Mesenteric fat pad (tissue), 1 donor: ENCODE measurements at places on chromosomes 7 and 10.

DNA sequence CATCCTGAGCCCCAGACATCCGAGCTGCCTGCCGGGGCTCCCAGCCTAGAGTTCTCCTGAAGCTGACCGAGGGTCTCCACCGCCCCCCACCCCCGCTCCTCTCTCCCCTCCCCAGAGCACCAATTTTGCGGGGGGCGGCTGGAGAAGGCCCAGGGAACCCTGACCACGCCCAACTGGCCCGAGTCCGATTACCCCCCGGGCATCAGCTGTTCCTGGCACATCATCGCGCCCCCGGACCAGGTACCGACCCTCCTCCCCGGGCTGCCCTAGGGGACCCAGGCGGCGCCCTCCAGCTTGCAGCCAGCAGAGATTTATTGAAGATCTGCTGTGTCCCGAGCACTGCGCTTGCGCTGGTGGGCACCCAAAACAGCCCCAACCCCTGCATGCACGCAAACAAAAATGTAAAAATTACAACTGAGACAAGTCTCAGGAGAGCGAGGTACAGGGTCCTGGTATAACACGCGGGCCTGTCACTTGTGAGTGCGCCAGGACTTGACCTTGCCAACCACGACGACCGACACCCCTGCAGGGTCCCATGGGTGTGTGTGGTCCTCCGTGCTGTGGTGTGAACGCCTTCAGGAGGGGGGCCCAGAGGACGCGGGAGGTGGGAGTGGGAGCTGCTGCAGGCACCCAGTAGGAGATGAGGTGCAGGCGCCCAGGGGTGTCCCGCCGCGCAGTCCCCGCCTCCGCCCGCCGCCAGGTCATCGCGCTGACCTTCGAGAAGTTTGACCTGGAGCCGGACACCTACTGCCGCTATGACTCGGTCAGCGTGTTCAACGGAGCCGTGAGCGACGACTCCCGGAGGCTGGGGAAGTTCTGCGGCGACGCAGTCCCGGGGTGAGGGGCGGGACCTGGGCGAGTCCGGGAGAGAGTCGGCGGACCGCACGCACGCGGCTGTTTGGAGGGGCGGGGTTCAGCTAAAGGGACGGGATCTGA lies 3.1 kb downstream of the PCOLCE start:
- no peak for DNase-seq

- no peak for DNase-seq
Measured at GRCh38 chr7:129792721-129793120, 160.0 kb downstream of the UBE2H start.

GRCh38 chr7:143238289-143238980 lies 16.6 kb downstream of the TAS2R40 start:
- DNase-seq = no peak

DNA sequence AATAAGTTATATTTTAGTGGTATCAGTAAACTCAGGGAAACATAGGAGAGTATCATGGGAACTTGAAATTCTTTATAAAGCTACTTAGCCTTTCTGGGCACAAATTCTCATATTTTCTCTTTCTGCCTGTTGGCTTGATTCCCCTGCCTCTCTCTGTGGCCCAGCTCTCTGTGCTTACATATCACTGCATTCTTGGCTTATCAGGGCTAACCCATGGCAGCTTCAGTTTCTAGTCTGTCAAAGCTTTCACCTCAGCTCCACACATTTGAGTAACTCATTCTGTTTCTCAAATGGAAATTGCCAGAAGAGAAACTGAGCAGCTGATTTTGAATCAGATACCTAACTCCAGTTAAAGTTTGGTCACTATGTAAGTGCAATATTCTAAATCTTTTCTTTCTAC lies 713.1 kb downstream of the DNAJB9 start:
- DNase-seq = no peak

GRCh38 chr10:122999347-122999746 lies 9.2 kb downstream of the IKZF5 start:
- no peak for DNase-seq

DNA sequence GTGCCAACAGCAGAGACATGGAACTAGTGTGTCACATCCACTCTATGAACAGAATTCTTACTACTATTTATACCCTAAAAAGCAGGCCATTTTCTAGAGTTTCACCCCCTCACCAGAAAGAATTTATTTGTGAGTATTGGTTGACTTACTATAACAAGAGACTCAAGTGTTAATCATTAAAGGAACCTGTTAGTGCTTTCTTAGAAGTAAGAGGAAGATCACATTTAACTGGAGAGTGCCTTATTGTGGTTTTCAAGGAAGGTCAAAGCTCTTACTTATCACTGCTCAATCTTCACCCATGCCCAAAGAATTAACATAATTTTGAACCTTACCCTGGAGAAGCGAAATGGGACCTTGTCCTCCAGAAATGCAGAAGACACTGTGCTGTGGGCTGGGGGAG lies 169.3 kb upstream of the PRSS1 start:
- no peak for DNase-seq

DNA sequence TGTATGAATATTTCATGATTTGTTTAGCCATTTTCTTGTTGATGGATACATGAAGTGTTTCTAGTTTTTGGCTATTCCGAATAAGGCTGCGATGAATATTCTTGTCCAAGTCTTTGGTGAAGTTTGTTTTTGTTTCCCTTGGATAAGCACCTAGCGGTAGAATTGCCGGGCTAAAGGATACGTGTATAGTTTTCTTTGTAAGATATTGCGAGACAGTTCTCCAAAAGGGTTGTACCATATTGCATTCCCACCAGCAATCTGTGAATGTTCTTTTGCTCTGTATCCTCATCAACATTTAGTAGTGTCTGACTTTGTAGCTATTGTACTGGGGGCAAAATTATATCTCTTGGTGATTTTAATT lies 142.6 kb downstream of the DOCK1 start:
- DNase-seq = no peak

GRCh38 chr7:43905209-43905946 lies 1.0 kb downstream of the URGCP start:
- DNase-seq = no peak

- no peak for DNase-seq
Measured at GRCh38 chr7:103130901-103131624, 17.8 kb downstream of the NAPEPLD start.

- DNase-seq = no peak
Measured at GRCh38 chr10:69458430-69459100, 7.3 kb downstream of the TSPAN15 start.

GRCh38 chr7:47812429-47813136 lies 135.7 kb downstream of the PKD1L1 start:
- DNase-seq = no peak

DNA sequence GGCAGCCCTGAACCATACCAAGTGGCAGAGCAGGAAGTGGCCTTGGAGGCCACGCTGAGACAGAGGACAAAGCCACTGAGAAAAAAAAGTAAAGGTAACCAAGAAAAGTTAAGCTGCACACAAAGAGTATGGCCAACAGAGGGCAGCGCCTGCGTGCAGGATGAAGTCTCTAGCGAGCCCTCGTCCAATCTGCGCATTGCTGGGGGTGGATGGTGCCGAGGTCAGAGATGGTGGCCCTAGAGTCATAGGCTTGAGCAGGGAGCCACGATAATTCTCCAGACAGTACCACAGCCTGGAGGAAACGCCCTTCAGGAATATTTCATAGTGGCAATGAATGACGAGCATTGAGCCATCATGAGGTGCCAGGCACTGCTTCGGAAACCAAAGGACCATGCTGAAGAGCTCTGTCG lies 9.7 kb downstream of the ATP6V0E2 start:
- no peak for DNase-seq

- DNase-seq = no peak
Measured at GRCh38 chr7:21702303-21702702, 159.5 kb downstream of the DNAH11 start.

DNA sequence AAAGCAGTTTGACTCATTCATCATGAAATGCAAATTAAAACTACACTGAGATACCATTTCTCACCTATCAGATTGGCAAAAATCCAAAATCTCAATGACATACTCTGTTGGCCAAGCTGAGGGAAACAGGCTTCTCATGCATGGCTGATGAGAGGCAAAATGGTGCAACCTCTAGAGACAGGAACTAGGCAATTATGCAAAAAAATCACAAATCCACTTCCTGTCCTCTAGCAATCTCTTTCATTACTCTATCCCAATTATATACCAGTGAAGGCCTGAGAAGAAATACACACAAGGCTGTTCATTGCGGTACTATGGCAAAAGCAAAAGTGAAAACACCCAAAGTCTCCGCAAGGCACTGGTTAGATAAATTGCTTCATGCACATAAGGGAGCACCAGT lies 25.9 kb upstream of the PTPRN2 start:
- DNase-seq = no peak

DNA sequence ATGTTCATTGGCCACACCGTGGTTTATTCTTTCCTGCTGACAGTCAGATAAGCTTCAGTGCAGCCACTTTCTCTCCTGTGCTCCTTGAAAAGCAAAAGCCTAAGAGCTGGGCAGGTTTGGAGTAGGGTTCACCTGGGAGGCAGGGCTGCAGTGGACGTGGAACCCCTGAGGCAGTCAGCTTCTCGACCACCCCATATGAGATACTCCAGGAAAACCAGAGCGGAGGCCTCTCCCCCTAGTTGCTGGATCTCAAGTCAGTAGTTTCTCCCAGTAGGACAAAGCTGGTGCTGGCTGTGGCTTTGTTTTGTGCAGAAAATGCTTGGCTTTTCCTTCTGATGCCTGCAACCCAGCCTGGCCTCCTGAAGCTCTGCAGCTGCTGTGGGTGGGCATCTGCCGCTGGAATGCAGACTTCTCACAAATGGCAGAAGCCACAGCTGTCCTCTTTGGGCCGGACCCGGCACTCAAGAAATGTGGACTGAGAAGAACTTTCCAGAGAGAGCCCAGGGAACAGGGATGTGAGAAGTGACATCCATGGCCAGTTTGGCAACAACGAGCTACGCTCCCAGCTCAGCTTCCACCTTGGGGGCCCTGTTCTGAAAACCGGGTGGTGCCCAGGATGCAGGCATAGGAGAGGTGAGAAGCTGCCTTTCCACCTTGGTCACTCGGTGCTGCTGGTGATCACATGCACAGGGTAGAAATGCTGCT lies 276.6 kb upstream of the TCERG1L start:
- DNase-seq = no peak

GRCh38 chr10:116589926-116590325 lies 833 bp upstream of the PNLIPRP1 start:
- no peak for DNase-seq

- peak; percentile 88 for DNase-seq
Measured at GRCh38 chr10:132960631-132961419, 18.5 kb upstream of the CFAP46 start.

DNA sequence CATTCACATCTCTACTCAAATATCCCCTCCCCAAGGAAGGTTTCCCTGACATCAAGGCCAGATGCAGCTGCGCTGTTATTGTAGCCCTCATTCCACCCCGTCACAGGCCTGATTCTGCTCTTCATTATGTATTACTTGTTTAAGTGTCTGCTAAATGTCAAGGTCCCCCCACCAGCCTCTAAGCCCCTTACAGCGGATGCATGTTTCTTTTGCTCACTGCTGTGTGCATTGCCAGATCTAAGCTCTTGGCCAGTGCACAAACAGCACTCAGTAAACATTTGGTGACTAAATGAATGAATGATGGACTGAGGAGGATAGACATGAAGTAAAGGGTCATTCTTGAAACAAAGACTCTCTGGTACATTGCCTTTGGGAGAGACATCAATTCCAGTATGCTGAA lies 90.6 kb downstream of the NEBL start:
- DNase-seq = no peak

DNA sequence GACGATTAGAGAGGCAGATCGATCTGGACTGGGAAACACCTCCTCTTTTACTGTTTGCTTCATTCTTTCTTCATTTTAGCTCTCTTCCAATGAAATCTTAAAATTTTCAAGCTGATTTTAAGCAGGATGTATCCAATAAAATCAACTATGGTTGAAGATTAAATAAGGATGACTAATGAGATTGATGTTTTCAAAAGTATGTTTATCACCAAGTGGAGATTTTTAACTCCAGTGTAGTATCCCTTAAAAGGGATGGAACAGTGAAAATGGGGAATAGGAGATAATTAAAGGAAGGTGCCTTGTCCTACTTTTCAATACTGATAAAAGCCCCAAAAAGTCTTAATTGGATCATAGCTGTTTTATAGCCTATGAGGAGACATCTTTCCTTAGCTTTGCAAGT lies 11.6 kb upstream of the LIPF start:
- no peak for DNase-seq

- no peak for DNase-seq
Measured at GRCh38 chr7:77766801-77767605, 31.2 kb downstream of the TMEM60 start.

- no peak for DNase-seq
Measured at GRCh38 chr7:71484380-71484779, 352.4 kb downstream of the GALNT17 start.

GRCh38 chr7:142838461-142839213 lies 16.2 kb upstream of the EPHB6 start:
- DNase-seq = no peak

- DNase-seq = no peak
Measured at GRCh38 chr7:127383123-127383835, 9.2 kb downstream of the ZNF800 start.

DNA sequence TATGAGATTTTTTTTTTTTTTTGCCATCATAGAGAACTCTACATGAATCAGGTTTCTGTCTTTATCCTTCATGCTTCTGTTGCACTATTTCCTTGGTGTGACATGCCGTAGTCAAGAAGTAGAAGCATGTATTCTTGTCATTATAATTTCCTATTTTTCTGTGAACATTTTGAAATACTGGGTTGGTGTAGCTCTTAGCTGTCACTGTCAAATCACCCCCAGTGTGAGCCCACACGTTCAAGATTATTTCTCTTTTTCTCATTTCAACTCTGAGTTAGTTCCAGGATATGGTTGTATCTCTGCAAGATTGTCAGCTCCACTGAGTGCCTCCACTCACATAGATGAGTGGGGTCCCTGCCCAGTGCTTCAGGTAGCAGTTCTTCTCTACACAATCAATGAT lies 209.5 kb downstream of the NRG3 start:
- no peak for DNase-seq

- DNase-seq = no peak
Measured at GRCh38 chr7:116139007-116139406, 71.3 kb upstream of the TES start.

GRCh38 chr7:158828133-158829020 lies 932 bp downstream of the ESYT2 start:
- no peak for DNase-seq

DNA sequence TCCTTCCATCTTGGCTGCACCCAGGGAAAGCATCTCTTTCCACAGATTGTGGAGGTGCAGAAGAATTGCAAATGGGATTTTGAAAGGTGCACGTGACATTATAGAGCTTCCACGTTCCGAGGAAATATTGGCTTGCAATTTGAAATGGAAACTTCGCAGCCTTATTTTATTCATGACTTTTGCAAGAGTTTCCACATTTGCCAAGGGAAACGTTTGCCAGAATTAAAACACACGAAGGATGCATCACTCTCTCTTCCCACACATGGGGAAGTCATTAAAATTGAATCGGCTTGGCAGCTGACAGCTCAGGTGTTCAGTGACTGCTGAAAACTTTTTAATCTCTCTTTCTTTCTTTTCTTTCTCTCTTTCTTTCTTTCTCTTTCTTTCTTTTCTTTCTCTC lies 475.4 kb upstream of the IGFBP3 start:
- DNase-seq = no peak

DNA sequence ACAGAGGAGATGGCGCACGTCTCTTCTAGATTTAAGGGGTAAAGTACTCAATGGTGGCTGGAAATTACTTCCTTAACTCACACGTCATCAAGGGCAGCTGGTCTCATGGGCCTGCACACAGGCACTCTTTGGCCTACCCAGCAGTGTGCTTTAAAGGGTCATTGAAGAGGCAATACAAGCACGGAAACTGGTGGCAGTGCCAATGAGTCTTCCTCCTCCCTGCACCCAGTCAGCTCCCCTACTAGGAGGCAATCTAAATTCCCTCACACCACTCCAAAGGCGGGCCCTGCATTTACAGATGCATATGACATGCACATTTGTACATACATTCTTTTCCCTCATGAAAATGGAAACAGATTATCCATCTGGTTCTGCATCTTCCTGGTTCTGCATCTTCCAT lies 47.4 kb downstream of the PPIF start:
- DNase-seq = no peak
